GM19239 (cell line): ENCODE measurements at places on chromosomes 1 and 21.

DNA sequence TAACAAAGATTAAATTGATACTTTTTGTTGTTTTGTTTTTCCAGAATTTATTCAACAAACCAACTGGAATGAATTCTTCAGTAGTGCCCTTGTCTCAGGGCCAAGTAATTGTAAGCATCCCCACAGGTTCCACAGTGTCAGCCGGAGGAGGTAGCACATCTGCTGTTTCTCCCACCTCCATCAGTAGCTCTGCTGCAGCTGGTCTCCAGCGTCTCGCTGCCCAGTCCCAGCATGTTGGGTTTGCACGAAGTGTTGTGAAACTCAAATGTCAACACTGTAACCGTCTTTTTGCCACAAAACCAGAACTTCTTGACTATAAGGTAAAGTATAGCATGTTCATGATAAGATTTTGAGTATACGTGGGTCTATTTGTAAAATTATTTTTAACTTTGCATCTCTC, 118.5 kb downstream of the ZMYM4 start:
- no peak for DNase-seq

DNA sequence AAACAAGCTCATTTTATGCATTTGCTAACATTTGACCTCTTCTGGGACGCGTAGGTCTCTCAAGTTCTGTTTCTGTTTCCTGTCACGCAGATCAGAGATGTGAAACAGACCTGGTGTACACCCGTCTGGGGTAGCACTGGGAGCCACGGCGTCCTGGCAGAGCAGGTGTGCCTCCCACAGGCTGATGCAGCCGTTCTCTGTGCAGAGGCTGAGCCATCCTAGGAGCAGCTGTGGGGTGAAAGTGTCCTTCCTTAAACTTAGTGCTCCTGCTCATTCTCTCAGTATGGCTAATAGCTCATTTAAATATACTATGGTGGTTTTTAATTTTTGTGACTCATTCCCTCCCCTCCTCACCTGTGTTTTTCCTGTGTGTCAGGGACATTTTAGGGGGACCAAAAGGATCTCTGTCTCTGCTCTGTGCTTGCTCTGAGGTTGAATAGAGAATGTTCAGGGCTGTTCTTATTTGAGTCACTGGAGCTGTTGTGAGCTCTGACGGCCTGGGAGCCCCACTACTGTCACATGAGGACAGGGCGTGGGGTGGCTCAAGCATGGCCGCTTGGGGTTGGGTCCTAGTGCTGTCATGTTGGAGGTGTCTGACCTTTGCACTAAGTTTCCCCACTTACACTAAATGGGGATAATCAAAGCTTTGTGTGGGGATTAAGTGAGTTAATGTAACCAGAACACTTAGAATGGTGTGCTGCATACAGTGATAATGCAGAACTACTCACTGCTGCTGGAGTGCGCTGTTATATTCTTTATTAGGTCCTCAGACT, 43.0 kb downstream of the GALNT2 start:
- peak; percentile 69 for DNase-seq

DNA sequence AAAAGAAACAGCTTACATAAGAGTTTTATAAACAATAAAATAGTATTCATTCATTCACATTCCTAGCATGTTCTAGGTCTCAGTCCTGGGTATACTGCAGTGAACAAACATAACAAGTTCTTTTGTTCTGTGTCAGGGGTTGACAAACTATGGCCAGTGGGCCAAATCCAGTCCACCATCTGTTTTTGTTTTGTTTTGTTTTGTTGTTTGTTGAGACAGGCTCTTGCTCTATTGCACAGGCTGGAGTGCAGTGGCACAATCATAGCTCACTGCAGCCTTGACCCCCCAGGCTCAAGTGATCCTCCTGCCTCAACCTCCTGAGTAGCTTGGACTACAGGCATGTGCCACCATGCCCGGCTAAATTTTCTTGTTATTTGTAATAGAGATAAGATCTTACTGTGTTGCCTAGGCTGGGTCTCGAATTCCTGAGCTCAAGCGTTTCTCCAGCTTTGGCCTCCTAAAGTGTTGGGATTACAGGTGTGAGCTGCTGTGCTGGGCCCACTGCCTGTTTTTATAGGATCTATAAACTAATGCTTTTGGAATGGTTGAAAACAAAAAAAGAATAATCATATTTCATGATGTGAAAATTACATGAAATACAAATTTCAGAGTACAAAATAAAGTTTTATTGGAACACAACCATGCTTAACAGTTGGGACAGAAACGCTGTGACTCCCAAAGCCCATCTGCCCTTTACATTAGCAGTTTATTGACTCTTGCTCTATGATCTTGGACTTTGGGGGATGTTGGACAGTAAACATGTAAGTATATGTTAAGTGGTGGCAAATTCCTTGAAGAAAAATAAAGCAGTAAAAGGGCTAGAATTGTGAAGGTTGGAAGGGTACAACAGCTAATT, 17.9 kb downstream of the CAPZA1 start:
- DNase-seq = no peak

GRCh38 chr1:244896550-244896949, 32.2 kb upstream of the HNRNPU start:
- DNase-seq = no peak

DNA sequence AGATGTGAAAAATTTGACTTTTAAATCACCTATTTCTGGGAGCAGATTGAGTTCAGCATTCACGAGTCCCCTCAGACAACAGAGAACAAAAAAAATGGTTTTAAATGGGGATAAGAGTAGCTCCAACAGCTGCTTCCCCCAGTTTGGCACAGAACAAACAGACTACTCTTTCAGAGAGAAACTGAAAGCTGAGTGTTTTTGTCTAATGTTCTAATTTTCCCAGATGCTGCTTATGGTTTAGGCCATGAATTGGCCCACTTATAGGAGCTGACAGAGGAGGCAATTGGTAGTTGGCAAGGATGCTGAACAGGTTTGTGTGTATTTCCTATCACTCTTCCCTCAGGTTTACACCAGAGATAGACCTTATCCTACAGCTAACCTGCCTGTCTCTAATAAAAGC, 1637.4 kb upstream of the PRMT6 start:
- no peak for DNase-seq

DNA sequence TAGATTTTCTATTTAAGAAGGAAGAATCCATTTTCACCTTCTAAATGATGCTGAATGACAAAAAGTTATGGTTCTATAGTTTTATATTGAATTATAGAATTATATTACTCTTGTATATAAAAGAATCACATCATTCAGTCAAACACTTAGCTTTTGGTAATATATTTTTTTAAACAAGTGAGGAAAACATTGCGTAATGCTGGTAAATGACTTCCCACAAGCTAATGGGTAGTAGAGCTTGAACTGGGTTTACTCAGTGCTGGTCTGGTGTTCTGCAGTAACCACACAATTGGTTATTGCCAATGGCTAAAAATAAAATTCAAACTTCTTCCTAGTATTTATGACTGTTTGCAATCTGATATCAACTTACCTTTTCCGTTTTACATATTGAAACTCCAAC, 10.6 kb upstream of the GIPC2 start:
- DNase-seq = no peak

GRCh38 chr1:198641501-198641900, 2.7 kb downstream of the PTPRC start:
- no peak for DNase-seq

DNA sequence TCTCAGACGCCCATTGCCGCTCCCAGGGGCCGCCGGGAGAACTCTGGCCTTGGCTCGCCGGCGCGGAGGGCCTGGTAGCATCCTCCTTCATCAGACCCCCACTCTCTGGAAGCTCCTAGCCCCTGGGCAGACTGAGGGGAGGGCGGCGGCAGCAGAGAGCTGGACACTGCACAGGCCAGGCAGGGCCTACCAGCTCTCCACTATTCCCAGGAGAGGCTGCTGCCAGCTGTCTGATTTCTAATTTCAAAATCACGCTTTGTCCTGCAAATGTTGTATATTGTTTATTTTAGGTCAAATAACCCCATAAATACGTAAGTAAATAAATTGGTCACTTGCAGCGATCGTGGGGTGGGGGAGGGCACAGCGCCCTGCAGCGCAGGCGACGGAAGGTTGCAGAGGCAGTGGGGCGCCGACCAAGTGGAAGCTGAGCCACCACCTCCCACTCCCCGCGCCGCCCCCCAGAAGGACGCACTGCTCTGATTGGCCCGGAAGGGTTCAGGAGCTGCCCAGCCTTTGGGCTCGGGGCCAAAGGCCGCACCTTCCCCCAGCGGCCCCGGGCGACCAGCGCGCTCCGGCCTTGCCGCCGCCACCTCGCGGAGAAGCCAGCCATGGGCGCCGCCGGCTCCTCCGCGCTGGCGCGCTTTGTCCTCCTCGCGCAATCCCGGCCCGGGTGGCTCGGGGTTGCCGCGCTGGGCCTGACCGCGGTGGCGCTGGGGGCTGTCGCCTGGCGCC, at the start of gene MTARC1:
Gene MTARC1 (plus strand): TSS at position 577 of the 732 bp plus-strand sequence. CDS start 32 bp downstream, at position 609.
- DNase-seq = no peak

DNA sequence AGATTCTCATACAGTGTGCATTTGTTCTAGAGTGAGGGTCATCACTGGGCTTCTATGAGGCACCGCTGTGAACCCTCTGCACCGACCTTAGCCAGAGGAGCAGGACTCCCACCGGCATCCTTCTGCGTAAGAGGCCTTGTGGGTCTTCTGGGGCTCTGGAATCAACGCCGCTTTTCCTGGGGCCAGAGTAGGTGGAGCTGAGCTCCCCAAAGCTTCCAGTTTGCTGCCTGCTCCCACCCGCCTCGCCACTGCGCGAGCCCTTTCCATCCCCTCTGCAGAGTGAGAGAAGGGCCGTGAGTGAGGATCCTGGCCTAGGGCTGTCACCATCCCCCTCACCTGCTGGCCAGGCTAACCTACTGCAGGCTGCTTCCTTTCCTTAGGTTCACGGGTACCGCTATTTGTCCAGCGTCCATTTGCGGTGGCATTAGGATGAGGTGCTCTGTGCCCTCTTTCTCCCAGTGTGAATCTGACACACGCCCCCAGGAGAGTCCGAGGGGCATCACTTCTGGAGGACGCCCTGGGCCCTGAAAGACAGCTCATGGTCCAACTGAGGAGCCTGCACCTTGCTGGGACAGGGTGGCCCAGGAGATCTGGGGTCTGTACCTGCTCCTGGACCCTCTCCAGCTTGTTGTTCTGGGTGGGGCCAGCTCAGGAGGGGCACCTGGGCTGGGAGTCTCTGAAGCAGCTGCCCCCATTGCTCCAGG, 36.2 kb downstream of the UMODL1 start:
- DNase-seq = no peak

DNA sequence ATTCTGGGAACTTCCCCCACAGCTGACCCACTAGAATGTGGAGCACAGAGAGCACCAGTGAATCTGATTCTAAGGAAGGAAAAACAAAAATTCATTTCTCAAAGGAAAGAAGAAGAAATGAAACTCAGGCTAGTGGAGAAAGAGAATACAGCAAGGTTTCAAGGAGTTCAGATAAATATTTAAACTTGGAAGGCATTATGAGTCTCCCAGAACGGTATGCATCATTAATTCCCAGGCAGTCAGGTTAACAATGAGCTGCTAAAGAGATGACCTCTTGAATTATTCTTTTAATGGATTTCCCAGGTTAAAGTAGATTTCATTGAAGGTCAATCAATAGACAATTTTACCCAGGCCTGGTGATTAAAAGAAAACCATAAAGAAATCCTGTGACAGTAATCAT, 103.6 kb upstream of the KAZN start:
- DNase-seq = no peak

GRCh38 chr1:89931964-89932363, 62.9 kb upstream of the ZNF326 start:
- no peak for DNase-seq

DNA sequence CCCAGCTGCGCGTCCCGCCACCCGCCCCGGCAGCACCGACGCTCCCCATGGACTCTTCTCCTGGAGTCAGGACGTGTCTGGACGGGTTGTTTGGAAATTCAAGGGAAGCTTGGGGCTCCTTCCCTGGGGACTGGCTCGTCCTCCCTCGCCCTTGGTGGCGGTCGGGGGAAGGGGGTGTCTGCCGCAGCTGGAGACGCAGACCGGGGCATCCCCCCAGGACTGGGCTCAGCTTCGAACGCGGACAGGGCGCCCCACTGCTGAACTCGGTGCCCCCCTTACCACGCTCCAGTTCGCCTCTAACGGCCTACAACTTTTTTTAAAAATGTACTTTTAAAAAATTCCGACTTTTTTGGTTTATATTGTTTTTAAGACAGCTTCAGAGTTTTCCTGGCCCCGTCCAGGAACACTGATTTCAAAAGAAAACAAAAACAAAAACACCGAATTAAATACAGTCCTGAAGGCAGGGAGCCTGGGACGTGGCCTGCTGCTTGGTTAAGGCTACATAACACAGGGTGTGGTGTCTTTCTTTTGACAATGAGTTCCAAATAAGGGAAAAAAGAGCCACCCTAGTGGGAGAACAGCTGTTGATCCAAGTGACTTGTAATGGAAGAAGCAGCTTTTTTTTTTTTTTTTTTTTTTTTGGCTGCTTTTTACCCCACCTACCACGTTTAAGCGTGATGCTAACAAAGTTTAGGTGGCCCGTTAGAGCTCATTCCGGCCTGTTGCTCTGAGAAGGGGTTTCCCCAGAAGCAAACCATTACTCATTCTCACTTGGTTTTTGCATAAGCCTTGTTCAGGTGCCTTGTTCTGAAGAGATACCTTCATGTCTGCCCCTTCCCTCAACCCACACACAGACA, 862 bp upstream of the DIPK1A start:
- DNase-seq = no peak

- no peak for DNase-seq
Measured at GRCh38 chr1:66434096-66434495, 99.9 kb upstream of the SGIP1 start.

DNA sequence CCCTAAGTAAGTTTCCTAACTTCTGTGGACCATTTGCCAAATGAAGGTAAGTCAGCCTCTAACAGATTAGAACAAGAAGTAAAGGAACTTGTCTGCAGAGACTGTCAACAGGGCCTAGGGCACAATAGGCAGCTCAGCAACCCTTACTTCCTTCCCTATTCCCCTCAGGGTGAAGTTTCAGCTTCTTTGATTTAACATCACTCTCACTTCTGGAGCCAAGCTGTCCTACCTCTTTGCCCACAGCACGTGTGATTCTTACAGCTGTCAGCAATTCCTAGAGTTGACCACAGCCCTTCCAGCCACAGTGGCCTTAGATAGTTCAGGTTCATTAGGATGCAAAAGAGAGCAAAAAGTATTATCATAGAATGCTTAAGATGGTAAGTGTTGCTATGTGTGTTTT, 7.6 kb upstream of the EIF4G3 start:
- no peak for DNase-seq

DNA sequence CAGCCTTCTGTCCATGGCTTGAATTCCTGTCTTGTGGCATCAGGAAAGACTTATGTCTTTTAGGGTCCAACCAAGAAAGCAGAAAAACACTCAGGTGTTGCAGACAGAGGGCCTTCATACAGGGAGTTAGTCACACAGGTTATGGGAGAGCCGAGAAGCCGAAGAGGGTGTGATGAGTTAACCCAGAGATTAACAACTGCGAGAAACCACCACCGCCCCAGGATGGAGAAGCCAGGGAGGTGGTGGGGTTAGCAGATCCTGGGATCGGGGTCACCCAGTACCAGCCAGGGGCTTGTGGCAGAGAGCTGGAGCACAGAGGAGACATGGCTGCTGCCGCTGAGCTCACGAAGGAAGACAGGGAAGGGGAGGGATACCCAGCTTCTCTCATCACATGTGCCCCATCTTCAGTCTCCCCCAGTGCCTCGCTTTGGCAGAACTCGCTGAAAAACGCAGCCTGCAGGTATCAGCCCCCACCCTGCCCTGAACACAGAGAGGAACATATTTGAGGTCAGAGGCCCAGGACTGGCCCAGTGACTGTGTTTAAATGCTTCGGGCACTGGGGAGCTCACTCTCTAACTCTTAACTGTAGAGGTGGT, 58.7 kb downstream of the RUNX3 start:
- DNase-seq = no peak
